ENCODE measurements at places on chromosomes 12 and 14. TPM values are rescaled to one million over a fixed set of nuclear protein-coding genes. Genes with fewer than 3 reads are reported as not detected.

RNF10 gene
- 173 TPM for total RNA-seq

PIWIL1 gene
- not detected for total RNA-seq

MUCL1 gene
- total RNA-seq, result not detected

PEX5 gene
- total RNA-seq, result 31.3 TPM

CLEC6A gene
- total RNA-seq, result not detected

OR4K5 gene
- not detected for total RNA-seq

- no peak for DNase-seq
These were observed 74.6 kb downstream of the MED13L start for GRCh38 chr12:116202940-116203339.

DNA sequence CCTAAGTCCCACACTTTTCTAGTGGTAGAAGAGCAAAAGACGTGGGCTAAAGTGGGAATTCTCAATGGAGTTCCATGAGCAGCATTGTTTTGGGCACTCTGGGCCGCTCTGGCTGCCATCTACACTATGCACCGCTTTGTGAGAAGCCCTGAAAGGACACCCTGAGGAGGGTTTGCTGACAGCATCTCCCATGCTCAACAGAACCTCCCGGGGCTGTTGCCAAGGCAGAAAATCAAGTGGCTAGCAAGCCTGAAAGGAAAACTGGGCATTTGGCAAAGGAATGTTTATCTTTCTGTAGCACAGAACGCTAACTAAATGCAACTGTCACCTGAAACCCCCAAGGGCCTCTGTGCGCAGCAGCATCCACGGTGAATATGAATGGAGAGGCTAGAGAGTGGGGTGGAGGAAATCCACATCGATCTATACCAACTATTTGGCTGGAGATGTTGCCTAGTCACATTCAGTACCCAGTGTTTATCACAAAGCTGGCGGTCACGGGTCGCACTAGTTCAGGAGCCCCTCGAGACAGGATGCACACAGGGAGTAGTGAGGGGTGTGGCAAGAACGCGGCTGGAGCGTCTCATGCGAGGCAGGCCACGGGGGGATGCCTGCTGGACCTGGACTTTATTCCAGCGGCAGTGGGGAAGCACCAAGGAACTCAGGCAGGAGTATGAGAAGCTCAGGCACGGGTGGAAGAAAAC, 14.2 kb downstream of the APPL2 start:
- no peak for DNase-seq

- DNase-seq, result no peak
These were observed 67.6 kb downstream of the POLR3B start for GRCh38 chr12:106425061-106425702.

DNA sequence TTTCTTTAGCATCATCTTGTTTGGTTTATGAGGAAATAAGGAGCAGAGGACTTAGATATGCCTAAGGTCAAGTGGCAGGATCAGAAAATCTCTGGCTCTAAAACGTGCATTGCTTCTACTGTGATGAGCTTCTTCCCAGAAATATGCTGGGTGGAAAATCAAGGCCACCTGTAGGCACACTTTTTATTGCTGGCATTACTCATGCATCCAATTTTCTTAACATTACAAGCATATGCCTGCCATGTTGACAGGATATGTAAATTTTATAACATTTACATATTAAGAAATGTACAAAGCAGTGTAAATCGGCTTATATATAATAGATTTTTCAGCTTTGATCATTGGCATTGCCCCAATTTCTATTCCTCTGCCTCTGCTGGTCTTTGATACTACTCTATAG, 409.6 kb downstream of the TMEM132D start:
- DNase-seq, result no peak

DNA sequence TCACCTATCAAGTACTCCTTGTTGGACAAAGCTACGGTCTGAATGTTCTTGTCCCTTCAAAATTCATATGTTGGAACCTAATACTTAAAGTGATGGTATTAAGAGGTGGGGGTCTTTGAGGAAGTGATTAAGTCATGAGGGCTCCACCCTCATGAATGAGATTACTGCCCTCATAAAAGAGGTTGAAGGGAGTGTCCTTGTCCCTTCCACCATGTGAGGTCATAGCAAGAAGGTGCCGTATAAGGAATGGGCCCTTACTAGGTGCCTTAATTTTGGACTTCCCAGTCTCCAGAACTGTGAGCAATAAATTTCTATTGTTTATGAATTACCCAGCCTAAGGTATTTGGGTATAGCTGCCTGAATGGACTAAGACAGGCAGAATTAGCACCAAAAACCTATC, 191.1 kb upstream of the NUDT4 start:
- no peak for DNase-seq

- DNase-seq, result no peak
These were observed 203.8 kb downstream of the RBM19 start for GRCh38 chr12:113762155-113762881.

- no peak for DNase-seq
These were observed 189.6 kb upstream of the RPL10L start for GRCh38 chr14:46840944-46841720.

DNA sequence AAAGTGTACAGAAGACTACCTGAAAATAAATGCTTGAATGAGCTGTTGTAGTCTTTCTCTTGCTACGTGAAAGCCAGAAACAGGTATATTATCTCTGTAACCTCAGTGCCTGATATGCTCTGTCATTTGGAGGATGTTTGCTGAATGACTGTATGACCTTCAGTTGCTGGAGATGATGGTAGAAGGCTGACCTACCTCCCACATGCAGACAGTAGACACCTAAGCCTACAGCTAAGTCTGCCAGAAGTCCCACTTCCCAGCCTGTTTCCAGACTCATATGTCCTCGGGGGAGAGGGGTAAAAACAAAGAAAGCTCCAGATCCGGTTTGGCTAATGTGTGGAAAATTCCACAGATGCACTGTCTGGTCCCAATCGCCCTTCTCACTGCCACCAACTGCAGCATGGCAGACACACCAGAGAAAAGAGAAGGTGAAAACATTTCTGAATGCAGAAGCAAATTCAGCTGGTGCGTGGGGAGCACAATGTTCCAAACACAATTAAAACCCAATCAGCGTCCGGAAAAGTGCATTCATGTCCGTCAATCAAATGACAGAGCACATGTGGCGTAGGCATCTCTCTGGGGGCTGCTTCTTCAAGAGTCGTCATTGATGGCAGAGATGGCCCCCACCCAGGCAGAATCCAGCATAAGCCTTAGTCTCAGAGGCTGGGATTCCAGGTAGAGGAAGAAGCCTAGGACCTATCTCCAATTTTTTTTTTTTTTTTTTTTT, 76.3 kb upstream of the TBX3 start:
- no peak for DNase-seq

GRCh38 chr14:89509891-89510290, 92.9 kb upstream of the FOXN3 start:
- DNase-seq, result no peak
